Right ventricle myocardium inferior (tissue), 1 donor: ENCODE measurements at places on chromosomes 5 and 9. TPM values are rescaled to one million over a fixed set of nuclear protein-coding genes. Genes with fewer than 3 reads are reported as not detected.

NME5 gene
- total RNA-seq: 3.9 TPM

- DNase-seq: no peak
Measured at GRCh38 chr9:123359106-123359505, 3.1 kb downstream of the CRB2 start.

- DNase-seq: no peak
Measured at GRCh38 chr5:133667217-133667616, 54.9 kb upstream of the FSTL4 start.

CYSRT1 gene
- total RNA-seq: not detected

PCDHB9 gene
- 1.3 TPM for total RNA-seq

GRCh38 chr9:127953154-127953553 is 15.5 kb upstream of the DPM2 start:
- peak; percentile 9 for DNase-seq

DNA sequence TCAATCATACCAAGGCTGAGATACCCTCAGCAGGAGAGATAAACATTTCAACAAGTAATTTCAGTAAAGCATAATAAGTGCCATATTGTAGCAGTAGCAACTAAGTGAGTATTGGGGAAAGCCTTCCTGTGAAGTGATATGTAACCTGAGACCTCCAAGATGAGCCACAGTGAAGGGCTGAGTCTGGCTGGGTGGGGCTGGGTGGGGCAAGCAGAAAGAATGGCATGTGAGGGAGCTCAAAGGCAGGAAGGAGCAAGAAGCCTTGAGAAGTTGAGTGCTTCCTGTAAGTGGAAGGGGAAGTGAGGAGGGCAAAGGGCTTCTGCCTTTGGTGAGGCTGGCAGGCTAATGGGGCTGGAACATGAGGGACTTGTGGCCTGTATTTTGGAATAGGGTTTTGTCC is 19.7 kb upstream of the ASTN2 start:
- no peak for DNase-seq

DNA sequence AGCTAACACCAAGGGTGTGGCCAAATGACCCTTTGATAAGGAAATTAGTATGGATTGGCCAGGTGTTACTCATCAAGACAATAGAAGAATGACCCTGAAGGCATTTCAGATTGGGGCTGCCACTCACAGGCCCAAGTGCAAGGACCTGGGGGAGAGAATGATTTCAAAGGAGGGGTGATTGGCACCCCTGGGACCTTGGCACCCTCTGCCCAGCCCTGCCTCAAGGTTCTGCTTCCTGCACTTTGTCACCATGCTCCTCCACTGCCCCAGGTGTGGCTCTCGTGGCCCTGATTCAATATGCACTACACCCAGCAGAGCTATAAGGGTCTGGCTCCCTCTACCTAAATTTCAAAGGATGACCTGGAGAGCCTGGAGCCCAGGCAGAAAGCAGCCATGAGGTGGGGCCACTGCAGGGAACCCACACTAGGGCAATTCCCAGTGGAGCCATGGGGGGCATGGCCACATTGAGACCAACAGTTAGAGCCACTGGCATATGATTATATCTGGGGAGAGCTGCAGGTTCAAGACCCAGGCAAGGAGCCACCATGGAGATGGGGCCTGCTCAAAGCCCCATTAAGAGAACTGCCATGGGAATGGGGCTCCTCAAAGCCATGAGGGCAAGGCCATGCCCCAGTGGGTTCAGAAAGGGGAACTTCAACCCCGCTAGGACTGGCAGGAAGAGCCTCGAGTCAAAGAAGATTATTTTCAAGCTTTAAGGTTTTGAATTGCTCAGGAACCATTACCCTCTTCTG is 93.0 kb downstream of the CEMIP2 start:
- DNase-seq: no peak

TAF11L5 gene
- total RNA-seq: not detected

GRCh38 chr9:99368341-99369326 is 146.6 kb downstream of the SEC61B start:
- no peak for DNase-seq

DNA sequence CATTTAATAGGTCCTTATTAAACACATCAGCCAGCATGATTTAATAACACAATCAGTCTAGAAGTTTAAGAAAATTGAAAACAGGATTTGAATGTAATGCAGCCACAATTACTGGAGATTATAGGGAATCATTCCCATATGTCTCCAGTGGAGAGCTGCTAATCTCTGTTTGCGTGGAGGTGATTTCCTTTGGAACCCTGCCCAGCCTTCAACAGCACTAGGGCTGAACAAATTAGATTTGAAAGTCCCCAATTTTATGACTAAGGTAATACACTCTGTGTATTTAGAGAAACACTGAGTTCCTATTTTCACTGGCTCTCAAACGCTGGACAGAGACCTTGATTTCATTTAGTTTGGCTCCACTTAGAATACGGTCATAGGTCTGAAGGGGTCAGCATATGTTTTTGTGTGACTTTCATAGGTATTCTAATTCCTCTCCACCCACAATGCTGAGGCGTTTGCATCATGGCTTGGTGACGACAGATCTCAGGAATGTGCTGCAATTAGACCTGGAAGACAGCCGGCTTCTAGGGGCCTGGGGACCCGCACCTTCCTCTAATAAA is 508.3 kb downstream of the EBF1 start:
- no peak for DNase-seq

DNA sequence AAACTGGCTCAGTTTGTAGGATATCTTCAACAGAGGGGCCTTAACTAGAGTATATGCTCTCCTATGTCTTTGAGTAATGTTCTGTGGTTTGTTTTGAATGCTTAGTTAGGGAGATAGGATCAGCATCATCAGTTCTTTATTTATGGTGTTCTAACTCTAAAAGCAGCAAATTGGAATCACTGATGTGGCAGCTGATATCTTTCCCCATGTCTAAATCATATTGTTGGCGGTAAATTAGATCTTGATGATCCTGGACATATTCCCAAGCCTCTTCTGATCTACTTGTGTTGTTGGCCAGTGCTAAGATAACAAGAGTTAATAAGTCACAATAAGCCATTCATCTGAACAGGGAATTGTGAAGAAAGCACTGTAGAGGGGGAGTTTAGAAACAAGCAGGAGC is 332.4 kb upstream of the DAB2 start:
- DNase-seq: no peak

GRCh38 chr5:123814801-123815470 is 303.0 kb downstream of the CSNK1G3 start:
- DNase-seq: no peak

DNA sequence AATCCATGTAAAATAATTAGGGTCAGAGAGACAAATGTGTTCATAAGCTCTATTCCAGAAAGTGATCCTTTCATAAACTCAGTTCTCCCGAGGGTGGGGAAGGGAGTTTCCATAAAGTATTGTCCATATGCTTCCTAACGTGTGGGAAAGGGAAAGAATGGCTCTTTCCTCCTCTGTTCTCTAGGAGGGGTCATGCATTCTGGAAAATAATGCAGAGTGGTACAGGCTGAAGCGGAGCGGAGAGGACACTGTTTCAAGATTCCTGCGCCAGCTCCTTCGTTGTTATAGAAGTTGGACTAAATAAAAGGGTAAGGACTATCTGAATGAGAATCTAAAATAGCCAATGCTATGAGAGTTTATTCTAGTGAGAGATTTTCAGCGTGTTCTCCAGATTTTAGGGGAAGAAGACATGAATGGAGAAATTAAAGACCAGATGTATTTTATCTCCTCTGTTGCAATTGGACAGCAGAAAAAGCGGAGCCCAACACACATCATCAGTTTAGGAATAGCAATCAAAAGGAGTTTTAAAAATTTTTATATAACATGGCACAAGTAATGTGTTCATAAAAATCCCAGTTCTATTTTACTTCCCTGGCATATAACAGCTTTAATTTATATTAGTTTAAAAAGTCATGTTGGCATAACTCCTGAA is 166.9 kb upstream of the MPDZ start:
- no peak for DNase-seq

- DNase-seq: no peak
Measured at GRCh38 chr5:905139-905642, 12.5 kb downstream of the TRIP13 start.

DNA sequence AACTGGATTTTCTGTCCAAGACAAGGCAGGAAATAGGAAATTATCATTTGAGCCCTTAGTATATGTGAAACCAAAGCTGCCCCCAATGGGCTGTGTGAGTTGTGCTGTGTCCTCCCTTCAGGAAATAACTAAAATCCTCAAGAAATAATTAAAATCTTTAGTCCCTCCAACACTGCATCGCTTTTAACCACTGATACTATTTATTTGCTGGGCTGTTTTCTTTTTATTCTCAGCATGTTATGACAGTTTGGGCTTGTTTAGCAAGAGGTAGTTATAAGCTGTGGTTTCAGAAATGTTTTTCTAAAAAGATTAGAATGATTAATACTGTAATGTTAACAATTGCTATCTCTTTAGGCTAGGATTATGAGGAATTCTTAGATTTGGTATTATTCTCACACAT is 187.0 kb upstream of the KCNN2 start:
- no peak for DNase-seq

- DNase-seq: no peak
Measured at GRCh38 chr9:4021621-4022213, 278.2 kb downstream of the GLIS3 start.

PRLR gene
- 0.38 TPM for total RNA-seq

GRCh38 chr9:20594608-20595007 is 27.7 kb downstream of the MLLT3 start:
- DNase-seq: no peak

RMRP gene
- total RNA-seq: 15,747 TPM

- DNase-seq: no peak
Measured at GRCh38 chr5:87807783-87808182, 395.1 kb upstream of the CCNH start.

MVB12B gene
- total RNA-seq: 12.7 TPM

DNA sequence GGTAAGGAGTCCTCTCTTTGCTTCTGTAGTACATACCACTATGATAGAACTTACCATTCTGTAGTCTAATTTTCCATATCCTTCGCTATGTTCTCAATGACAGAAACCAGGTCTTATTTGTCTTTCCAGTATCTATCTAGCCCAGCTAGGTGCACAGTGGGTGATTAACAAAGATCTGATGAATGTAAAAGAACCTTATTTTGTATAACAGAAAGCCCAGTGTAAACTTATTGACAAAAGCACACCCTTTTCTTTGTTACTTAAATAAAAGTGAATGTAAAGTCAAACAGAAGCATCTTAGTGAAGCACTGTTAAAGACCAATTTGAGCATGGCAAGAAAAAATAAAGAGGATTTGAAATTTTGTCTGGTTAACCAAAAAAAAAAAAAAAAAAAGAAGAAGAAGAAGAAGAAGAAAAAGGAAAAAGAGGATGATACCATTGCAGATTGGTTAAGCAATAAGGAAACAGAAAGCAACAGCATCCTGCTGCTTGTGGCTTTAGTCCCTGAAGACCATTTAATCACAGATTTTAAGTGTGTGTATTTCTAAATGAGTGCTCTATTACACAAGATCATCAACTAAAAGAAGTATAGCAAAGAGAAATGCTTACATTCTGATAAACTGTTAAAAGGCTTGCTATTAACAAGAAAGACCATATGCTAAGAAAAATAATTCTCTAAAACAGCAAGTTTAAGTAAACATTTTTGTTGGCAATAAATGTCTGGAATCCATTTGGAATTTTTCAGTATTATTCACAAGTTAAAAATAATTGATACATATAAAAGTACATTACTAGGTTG is 21.2 kb downstream of the MEGF9 start:
- DNase-seq: no peak

SELENOP gene
- total RNA-seq: 284 TPM

GRCh38 chr5:35886381-35886780 is 29.7 kb downstream of the IL7R start:
- no peak for DNase-seq

GRCh38 chr9:87606841-87607521 is 109.3 kb downstream of the DAPK1 start:
- DNase-seq: no peak

BOD1 gene
- total RNA-seq: 46.4 TPM

GRCh38 chr5:173775261-173776197 is 112.6 kb upstream of the CPEB4 start:
- no peak for DNase-seq

DNA sequence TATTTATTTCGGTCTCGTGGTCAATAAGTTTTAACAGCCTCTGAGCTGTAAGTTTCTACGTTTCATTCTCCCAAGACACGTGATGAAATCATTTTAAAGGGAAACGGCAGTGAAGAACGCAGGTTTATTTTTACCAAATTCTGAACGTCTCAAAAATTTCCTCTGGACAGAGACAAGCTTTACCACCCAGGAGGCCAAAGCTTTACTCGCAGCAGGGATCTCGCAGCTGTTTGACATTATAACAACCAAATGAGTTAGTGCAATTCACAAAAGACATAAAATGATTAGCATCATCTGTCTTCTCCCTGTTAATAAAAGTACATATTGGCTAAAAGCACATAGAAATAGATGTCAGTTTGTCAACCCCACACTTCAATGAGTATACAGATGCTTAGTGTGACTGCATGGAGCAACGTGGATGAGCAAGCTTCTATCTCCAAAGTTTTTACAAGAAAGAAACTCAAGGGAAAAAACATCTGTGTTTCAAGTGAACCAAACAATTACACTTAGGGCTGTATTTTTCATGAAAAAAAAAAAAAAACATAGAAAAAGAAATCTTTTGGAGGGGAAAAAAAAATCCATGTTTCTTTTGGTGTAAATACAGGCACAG is 2.5 kb downstream of the SEMA5A start:
- no peak for DNase-seq

DNA sequence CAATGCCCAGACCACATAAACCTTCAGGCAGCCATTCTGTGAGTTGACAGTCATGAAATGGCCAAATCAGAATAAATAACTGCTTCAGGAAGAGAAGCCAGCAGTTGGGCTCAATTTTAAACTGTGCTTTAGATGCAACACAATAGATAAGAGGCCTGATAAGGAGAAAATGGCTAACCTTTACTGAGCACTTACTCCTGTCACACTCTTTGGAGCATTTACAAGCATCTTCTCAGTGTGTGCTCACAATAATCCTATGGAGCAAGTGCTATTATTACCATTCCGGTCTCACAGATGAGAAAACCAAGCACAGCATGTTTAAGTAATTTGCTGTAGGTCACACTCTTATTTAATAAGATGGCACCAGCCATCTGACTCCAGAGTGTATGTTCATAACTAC is 11.5 kb upstream of the SH3RF2 start:
- DNase-seq: no peak

GRCh38 chr5:39501397-39501796 is 76.6 kb upstream of the DAB2 start:
- peak; percentile 64 for DNase-seq

- no peak for DNase-seq
Measured at GRCh38 chr5:124583469-124584350, 162.7 kb downstream of the ZNF608 start.

- DNase-seq: no peak
Measured at GRCh38 chr9:68981789-68982188, 32.1 kb downstream of the PRKACG start.

- DNase-seq: no peak
Measured at GRCh38 chr5:7586480-7586879, 190.5 kb downstream of the ADCY2 start.

GRCh38 chr9:121855476-121855875 is 204.0 kb downstream of the DAB2IP start:
- DNase-seq: no peak

- peak; percentile 71 for DNase-seq
Measured at GRCh38 chr5:67693956-67694809, 497.6 kb upstream of the CD180 start.

PCDHB16 gene
- total RNA-seq: 2.5 TPM

- no peak for DNase-seq
Measured at GRCh38 chr9:127711831-127712274, 3.6 kb downstream of the PTRH1 start.

GABRA6 gene
- total RNA-seq: not detected

CACNA1B gene
- total RNA-seq: 0.41 TPM

- DNase-seq: no peak
Measured at GRCh38 chr5:167155387-167156005, 1135.9 kb upstream of the WWC1 start.
